ENCODE measurements at places on chromosomes 7 and 10.

GRCh38 chr7:25427721-25428120 lies 199.4 kb upstream of the NPVF start:
- DNase-seq: no peak

DNA sequence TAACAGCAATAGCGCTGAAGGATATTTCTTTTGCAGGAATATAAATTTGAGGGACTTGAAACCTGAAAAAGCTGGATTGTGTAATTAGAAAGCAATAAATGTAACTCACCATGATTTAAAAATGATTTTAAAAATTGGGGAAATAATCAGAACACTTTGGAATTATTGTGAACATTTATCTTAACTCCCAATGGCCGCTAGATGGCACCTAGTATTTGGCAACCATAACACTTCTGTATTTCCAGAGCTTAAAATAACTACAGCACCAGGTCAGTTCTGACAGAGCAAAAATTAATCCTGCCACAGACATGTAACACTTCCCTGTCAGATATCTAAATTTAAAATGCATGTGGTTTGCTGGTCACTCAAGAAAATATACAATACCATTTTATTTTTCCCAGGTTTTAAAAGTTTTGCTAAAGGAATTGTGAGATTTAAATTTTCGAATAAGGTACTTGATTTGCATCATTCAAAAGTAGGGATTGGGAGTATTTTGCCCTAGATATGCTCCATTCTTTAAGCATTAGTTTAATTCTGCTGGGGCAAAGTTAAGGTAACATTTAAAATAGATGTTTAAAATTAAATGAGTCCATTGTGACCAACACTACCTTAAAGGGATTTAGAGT lies 144.5 kb downstream of the PPP1R3A start:
- peak; percentile 84 for DNase-seq

DNA sequence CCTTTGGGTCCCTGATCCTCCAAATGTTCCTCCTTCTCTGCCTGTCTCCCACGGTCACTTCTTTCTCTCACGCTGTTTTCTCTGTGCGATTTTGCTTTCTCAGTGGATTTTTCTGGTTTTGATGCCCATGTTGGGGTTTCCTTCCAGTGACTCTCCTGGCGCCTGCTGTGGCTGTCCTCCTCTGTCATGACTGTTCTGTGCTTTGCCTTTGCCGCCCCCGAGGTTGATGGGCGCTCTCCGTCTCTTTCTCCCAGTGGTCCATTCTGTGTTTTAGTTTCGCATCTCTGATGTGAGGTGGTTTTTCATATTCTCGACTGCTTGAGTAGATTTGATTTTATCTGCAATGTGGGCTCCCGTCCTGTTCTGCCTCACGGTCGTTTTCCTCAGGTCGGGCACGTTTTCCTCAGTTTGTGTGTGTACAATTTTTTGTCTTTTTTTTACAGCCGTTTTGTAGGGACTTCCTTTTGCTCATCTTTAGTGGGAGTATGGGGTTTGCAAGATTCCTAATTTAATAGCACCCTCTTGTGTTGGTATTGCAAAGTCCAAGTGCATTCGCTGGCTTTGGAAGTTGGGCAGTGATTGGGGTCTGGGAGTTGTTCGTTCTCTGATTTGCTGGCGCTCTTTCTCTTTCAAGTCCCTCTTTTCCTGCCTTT lies 100.0 kb downstream of the INPP5A start:
- DNase-seq: peak; percentile 62

DNA sequence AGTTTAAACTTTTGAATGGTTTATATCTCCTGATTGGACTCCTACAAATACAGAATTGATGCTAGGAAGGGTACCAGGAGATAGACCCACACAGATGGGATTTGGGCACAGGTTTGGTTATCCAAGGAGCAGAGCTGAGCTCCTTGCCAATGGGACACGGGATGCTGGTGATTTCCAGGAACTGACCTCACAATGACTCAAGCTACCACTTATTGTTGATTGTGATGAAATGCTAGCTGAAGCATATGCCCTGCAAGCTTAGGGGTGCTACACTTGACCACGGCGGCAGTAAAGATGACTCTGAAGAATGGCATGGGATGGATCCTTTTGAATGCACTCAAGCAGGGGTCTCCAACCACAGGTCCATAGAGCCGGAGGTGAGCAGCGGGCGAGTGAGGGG lies 45.5 kb upstream of the VKORC1L1 start:
- DNase-seq: no peak

GRCh38 chr7:32905175-32905662 lies 13.7 kb upstream of the KBTBD2 start:
- DNase-seq: peak; percentile 98

- no peak for DNase-seq
Observed at GRCh38 chr7:105866102-105866801, 10.1 kb downstream of the ATXN7L1 start.

DNA sequence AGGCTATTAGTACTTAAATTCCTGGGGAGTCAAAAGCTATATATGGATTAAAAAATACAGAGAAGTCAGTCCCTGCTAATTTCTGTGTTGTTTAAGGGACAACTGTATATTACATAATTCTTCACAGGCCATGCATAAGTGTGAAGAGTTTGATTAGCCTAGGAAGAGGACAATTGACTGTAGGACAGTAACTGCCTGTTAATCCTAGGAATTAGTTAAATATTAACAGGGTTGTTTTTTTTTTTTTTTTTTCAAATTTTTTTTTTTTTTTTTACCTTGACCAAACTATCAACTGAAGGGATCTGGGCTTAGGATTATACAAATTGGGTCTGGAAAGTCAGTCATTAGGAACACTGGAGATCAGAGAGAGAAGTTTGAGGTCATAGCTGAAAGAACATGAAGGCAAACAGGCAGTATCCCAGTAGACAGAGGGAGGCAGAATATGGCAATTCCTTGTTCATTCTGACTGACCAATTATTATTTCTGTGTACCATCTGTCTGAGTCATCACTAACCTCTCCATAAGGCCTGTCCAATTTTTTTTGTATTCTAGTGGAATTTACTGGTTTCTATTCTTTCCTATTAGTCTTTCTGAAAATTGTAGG lies 1139.2 kb downstream of the SORCS1 start:
- DNase-seq: no peak

GRCh38 chr10:103917302-103918052 lies 507 bp downstream of the STN1 start:
- DNase-seq: peak; percentile 36

GRCh38 chr7:7109934-7110333 lies 72.4 kb upstream of the C1GALT1 start:
- no peak for DNase-seq

DNA sequence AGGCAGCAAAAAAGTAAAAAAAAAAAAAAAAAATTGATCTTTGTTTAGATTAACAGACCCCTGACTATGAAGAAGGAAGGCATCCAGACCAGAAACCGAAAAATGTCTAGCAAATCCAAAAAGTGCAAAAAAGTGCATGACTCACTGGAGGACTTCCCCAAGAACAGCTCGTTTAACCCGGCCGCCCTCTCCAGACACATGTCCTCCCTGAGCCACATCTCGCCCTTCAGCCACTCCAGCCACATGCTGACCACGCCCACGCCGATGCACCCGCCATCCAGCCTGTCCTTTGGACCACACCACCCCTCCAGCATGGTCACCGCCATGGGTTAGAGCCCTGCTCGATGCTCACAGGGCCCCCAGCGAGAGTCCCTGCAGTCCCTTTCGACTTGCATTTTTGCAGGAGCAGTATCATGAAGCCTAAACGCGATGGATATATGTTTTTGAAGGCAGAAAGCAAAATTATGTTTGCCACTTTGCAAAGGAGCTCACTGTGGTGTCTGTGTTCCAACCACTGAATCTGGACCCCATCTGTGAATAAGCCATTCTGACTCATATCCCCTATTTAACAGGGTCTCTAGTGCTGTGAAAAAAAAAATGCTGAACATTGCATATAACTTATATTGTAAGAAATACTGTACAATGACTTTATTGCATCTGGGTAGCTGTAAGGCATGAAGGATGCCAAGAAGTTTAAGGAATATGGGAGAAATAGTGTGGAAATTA lies 19.4 kb downstream of the GATA3 start:
- DNase-seq: no peak

GRCh38 chr7:38151556-38151955 lies 26.5 kb upstream of the STARD3NL start:
- no peak for DNase-seq

DNA sequence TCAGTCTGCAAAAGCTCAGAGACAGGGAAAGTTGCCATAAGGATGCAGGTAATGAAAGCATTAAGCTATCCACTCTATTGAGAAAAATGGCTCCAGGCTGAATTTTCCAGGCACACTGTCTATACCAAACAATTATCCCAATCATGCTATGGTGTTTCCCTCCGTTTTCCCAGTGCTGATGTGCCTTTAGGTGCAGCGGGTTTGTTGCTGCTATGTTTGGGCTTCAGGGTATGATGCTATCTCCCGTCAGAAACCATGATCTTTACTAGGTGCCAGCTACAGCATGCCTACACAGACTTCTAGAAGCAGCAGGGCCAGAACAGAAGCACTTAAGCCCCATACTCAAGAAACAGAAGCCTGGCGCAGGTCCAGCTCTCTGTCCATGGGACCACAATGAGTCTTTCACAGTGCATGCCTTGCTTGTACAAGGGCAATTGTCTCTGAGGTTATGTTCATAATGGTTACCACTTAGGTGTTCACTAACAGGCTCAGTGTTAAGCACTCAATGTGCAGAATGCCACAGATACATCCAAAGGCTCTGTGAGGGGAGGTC lies 19.4 kb downstream of the STEAP1B start:
- DNase-seq: no peak

DNA sequence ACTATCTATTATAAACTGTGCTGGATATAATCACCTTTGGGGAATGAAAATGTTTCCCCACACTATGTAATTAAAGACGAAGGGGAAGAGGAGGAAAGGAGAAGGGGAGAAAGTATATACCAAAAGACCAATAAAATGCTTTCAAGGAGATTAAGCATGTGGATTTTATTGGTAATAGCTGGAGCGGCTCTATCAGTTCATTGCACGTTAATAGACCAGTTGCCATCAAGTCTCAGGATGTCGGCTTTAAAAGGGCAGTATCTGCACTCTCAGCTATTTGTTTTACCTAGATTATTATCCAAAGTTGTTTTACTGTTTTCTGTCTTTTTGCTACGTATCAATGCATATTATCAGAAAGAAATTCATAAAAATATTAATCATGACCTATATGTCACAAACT lies 9.0 kb downstream of the ETV1 start:
- DNase-seq: no peak

DNA sequence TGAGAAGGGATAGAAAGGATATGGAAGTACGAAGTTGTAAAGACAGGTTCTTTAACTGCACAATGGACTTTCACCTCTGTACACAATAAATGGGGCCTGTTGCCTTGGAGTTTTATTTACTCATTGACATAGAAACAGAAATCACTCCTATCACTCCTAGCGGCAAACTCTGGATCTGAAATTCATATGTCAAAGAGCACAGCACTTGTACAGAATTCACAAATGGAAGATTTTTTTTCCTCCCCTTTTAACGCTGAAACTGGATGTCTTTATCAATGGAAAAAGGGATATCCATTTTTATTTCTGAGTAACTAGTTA lies 18.2 kb downstream of the NT5C3A start:
- peak; percentile 82 for DNase-seq

DNA sequence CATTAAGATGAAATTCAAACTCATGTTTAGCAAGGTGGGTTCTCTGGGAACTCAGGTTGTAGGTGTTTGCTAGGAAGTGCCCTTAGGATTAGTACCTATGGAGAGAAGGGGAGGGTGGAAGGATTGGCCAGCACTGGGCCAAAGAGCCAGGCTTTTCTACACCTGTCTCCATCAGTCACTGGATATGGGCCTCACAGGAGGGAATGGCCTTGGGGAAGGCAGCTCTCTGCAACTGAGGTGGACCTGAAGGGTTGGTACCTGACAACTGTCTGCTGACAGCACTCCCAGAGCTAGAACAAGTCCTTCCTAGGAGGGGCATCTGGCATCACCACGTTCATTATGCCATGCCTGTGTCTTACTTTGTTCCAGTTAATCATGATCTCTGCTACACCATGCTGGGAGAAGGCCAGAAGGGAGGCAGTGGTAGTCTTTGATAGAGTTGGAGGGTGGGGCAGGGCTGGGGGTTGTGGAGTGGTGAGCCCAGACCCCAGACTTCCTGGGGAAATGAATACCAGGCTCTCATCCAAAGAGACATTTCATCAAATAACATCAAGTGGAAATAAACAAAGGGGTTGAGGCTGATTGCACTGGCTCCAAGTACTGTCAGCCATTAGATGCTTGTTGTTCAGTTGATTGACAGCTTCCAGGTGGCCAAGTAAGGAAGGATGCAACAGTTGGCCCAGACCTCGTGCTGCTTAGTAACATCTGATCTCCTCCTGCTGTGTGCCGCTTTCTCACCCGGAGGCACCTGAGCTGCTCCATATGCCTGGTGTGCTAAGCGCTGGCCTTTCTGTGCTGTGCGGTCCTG lies 70.6 kb upstream of the PIK3CG start:
- no peak for DNase-seq

DNA sequence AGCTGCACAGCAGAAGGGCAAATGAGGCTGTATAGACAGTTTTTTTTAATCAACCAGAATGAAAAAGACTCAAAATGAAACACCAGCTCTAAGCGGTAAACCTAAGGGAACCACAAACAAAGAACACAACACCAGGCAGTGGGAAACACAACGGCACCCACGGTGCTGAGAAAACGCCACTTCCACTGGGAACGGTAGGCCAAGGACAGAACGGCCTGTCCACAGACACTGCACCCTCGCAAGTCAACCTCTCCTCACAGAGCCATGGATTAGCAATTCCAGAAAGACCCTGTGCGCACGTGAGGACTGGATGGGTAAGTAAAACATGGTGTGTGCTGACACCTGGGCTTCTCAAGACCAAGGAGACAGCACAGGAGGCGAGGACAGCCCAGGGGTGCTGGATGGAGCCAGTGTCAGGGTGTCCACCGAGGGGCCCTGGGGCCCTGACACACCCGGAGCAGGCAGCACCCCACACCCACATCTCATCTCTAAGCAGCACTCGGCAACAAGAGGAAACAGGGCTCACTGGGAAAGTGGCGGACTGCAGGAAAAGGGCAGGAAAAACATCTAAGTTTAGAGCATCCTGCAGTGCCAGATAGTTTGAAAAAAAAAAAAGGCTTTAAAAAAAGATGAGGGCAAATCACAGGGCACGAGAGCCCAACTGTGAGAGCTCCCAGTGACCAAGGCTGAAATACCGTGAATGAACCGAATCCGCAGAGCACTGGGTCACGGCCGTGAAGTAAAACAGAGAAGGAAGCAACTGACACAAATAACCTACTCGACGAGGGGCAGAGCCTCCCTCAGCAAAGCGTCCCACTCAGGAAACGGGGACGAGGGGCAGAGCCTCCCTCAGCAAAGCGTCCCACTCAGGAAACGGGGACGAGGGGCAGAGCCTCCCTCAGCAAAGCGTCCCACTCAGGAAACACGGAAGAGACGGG lies 120.2 kb downstream of the MAD1L1 start:
- no peak for DNase-seq

GRCh38 chr10:42475168-42476098 lies 162.9 kb downstream of the ZNF33B start:
- peak; percentile 0 for DNase-seq

DNA sequence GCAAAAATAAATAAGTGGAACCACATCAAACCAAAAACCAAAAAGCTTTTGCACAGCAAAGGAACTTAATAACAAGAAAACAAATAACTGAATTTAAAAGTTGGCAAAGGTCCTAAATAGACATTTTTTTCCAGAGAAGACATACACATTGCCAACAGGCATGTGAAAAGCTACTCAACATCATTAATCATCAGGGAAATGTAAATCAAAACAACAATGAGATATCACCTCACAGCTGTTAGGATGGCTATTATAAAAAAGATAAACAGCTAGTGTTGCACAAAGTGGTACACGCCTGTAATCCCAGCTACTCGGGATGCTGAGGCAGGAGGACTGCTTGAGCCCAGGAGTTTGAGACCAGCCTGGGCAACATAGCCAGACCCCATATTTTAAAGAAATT lies 2.2 kb upstream of the SUN3 start:
- DNase-seq: no peak
